Fibroblast of pulmonary artery (primary cell): ENCODE measurements at places on chromosomes 12 and 14.
A peak's percentile ranks its signal among the peaks of the same experiment; 100 is the strongest.

GRCh38 chr14:67567654-67568053, 32.4 kb downstream of the PIGH start:
- no peak for DNase-seq

DNA sequence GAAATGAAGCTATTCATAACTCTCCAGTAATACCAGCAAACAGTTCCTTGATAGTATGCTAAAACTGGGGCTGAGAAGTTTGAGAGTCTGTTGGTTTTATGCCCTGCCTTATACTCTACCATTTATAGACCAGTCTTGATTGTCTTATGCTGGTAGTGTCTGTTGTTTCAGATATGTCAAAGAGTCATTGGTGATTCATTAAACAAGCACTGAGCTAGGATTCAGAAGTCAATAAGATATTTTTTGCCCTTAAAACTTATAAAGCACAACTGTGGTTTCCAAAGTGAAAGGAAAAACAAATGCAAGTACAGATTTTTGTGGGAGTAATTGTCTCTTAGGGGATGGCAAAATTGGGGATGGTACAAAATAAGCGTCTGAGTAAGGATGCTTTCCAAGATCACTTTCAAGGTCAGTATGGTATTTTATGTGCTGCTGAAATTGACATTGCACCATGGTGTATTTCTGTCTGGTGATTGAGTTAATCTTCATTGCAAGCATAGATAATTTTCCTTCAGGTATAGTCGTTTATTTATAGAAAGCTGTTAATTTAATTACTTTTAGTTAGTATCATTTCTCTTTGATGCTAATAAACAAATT, 289.5 kb upstream of the E2F7 start:
- DNase-seq = no peak

GRCh38 chr12:120119271-120119973, 2.9 kb upstream of the RAB35 start:
- no peak for DNase-seq

DNA sequence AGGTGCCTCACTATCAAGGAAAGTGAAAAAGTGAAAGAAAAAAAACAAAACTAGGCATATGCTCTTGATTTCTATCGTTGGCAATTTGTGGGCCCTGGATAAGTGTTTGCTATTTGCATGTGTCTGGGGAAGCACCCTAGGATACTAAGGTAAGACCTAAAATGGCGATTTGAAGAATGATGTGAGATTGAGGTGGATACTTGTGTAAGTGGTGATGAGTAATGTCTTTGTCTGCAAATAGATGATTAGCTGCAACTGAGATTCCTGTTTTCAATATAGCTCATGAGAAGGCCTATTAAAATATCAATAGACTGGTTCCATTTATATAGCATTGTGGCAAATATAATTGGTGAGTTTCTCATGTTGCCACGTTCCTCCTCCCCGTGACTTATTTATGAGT, 261.7 kb downstream of the NEDD1 start:
- no peak for DNase-seq

DNA sequence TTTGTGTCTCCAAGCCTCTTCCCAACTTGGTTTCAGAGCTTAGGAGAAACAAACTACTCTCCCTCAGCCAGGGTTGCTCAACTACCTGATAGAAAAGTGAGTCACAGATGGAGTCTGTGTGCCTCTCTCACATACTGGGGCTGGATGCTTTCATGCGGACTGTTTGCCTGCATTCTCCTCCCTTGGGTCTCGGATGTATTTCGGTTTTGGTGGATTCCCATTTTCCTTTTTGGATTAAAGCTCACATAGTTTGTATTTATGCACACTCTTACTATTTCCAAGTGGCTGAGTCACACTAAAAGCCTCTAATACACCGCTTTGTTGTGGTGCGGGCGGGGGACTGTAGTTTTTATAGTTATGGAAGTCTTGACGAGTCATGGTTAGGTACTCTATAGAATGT, 505.4 kb downstream of the LRFN5 start:
- peak; percentile 24 for DNase-seq

DNA sequence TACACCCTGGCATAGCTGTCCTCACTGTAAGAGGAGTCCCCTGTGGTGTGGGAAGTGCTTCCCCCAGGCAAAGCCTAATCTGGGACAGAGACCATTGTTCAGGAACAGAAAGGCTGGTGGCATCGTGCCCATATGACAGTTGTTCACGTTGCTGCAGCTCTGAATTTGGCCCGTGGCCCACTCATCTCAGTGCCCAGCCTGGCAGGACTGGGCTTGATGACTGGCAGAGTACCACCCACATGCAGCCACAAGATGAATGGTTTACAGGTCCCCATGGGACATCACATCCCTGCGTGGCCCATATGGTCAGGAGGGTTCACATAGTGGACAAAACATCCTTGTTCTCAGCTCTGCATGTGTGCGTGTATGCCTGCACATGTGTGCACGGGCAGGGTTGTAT, 17.5 kb downstream of the IQSEC3 start:
- no peak for DNase-seq

DNA sequence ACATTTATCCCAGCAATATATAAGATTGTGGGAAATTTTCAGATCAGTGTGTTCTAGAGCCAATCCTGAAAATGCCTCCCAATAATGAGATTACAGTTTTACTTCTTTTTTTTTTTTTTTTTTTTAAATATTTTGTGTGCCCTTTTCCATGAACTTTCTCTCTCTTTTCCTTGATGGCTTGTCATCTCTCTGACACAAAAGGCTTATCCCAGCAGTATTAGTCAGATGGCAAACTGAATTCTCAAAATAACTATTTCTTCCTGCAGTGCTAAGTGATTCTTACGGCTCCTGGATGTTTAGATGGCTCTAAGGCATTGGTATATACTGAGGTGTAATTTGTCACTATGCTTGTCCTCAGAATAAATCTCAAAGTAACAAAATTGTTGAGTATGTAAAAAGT, 86.7 kb downstream of the LRP6 start:
- DNase-seq = no peak

GRCh38 chr12:91877022-91877421, 268.6 kb downstream of the BTG1 start:
- DNase-seq = peak; percentile 67

- DNase-seq = no peak
These were observed 1.9 kb downstream of the SRGAP1 start for GRCh38 chr12:63846238-63846967.

DNA sequence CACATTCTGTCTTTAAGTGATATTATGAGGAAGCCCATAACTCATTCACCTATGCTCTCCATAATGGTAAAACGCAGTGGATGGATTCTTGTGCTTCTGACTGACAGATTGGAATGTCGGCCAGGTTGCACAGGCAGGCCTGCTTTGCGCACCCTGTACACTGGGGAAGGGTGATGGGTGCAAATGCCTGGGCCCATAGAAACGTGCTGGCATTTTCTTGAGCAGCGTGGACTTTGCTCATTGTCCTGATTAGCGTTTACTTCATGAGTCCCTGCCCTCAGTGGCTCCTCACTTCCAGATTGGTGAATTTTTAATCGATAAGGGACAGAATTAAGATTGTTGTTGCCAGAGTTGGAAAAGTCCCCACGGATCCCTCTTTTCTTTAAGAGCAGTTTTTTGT, 80.9 kb upstream of the TRAF3 start:
- DNase-seq = no peak

- DNase-seq = no peak
These were observed 157.2 kb downstream of the PAX9 start for GRCh38 chr14:36818794-36819384.

GRCh38 chr12:50514526-50515276, 9.9 kb downstream of the DIP2B start:
- no peak for DNase-seq

DNA sequence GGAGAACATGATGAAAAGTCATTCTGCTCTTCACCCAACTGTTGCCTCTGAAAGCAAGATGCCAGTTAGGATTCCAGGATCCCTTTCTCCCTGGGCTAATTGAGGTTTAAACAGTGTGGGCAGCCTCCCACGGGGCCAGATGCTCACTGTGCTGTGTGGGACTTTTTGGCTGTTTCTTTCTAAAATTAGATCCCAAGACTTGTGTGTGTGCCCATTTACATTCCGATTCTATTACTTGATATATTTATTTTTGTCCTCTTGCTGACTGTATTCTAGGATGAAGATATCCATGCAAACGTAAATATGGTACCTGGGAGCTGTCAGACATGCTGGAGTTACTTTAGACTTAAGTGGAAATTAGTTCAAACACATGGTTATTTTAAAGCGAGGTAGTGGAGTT, 6.2 kb downstream of the IFT43 start:
- DNase-seq = no peak

- no peak for DNase-seq
These were observed 173.6 kb downstream of the TTC8 start for GRCh38 chr14:88998027-88998426.

DNA sequence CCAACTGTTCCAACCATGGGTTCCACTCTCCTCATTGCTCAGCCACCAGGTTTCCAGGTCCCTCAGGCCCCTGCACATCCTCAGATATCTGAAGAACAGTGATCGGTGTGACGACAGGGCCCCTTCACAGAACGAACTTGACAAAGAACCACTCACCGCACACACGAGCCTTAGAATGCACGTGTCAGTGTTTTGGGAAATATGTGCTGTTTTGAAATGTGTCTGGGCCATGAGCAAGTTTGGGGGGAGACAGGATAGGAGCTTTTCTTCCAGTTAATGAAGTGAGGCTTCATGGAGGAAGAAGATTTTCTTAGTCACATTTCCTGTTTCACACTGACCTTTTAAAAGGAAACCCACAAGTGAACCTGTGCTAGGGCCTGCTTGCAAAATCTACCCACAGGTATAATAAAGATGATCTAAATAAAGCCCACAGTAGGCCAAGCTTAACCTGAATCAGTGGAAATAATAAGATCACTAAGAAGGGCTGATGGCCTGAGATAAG, 58.6 kb downstream of the ZFP36L1 start:
- DNase-seq = no peak

DNA sequence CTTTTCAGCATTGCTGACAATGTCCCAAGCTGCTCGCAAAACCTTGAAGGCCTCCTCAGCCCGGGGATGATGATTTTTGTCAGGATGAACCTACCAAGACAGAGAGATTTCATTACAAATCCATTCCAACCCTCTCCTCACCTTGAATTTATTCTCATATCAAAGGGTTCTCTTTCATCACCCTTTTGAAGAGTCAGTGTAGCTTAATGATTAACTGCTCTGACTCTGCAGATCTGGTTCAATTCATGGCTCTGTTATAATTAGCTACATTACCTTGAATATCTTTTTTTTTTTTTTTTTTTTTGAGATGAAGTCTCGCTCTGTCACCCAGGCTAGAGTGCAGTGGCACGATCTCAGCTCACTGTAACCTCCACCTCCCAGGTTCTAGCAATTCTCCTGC, 5.6 kb downstream of the ORMDL2 start:
- no peak for DNase-seq

DNA sequence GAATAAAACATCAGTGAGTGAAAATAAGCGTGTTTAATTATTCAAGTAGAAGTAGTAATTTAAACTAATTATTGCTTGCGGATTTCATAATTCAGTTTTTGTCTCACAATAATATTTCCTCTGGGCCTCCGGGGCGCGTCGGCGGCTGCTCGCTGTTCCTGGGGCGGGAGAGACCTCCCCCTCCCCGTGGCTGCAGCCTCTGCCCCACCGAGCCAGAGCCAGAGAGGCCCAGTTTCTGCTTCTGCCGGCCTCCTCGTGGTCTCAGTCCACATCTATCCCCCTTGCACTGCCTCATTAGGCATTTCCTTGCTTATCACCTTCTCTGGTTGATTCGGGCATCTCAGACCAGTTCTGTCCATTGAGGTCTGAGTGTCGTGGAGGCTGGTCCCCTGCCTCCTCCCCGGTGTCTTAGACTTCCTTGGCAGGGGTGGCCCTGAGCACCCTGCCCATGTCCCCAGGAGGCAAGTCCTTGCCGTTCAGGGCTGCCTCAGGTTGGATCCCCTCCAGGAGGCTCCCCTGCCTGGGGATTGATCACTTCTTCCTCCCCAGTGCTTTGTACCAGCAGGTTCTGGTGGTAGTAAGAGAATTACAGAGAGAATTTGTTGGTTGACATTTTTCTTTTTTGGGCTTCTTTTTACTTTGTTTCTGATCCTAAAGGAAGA, 78.0 kb downstream of the SLC25A47 start:
- no peak for DNase-seq

DNA sequence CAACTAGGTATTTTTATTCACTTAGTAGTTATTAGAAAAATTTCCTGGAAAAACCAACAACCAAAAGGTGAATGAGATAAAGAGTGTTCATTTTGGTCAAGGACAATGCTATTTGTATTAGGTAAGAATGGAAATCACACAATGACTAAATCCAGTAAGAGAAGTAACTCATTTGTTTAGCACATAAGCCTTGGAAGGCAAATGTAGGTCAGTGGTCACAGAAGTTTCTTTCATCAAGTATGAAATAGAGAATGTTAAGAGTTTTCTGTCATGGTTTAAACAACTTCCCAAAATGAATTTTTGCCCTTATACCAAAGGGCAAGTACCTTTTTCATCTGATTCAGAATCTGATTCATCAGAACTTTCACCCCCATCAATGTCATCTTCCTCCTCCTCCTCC, 101.7 kb downstream of the KIF21A start:
- DNase-seq = peak; percentile 49

GRCh38 chr14:31326111-31326510, 94.2 kb downstream of the HEATR5A start:
- peak; percentile 41 for DNase-seq

GRCh38 chr12:61998791-61999190, 261.4 kb upstream of the USP15 start:
- no peak for DNase-seq

DNA sequence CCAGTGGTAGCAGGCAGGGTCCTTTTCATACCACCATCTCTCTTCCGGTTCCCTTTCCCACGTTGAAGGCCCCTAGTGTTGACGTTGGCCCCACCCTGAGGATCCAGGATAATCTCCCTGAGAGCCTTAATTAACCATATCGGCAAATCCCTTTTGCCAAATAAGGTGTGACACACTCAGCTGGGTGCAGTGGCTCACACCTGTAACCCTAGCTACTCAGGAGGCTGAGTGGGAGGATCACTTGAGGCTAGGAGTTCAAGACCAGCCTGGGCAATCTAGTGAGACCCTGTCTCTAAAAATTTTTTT, 2.8 kb upstream of the TMEM119 start:
- DNase-seq = no peak

DNA sequence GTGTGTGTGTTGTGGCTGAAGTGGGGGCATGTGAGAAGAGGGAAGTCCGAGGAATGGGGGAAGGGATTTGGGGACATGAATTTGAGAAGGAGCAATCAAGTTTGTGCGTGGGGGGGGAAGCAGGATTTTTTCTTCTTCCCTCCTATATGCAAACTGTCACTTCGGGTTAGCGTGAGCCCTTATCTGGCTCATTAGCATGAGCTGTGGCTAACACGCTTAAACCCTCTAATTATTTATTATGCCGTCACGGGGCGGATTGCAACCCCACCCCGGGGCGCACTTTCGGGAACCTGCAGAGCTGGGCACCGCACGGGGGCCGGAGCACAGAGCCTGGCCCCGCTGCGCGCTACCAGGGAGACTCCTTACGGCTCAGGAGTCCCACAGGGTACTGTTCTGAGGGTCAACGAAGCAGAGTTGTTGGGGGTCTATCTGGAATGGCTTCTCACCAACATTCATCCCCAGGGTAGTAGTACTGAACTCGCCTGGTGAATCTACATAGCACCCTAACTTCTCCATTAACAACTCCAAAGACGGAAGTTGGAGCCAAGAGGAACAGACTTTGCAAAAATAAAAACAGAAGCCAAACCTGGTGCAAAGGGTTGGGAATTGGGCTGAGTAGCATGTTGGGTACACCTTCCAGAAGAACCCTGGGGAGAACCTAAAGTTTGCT, 6.4 kb upstream of the ASCL1 start:
- no peak for DNase-seq
